Activated CD8-positive, alpha-beta memory T cell treated with anti-CD3 and anti-CD28 coated beads for 1 hour (primary cell): ENCODE measurements at places on chromosomes 1 and 21.

DNA sequence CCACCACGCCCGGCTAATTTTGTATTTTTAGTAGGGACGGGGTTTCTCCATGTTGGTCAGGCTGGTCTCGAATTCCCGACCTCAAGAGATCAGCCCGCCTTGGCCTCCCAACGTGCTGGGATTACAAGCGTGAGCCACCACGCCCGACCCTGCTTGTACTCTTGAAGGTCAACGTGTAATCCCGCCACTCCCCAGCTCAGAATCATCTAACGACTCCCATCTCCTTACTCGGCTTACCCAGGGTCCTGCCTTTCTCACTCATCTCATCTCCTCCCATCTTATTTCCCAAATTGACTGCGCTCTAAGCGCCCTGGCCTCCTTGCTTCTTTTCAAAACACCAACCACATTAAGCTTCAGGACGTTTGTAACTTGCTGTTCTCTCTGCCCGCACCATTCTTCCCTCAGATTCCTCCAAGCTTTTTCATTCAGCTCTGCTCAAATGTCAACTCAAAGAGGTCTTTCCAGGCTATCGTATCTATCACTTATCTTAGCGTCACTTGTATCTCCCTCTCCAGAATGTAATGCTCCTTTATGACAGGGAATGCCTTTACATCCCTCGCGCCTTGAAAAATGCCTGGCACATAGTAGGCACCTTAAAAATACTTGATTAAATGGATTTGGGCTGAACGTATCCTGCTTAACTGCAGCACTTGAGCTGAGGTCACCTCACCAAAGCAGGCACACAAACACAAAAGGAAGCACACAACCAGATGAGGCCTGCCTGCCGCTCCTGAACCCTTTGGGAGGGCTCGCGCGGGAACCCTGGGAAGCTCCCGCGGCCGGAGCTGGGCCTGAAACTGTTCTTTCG is 1.4 kb upstream of the USP1 start:
- DNase-seq, result no peak

GRCh38 chr1:162551969-162552683 is 9.4 kb upstream of the UAP1 start:
- no peak for DNase-seq

GRCh38 chr1:36650200-36651065 is 167.7 kb upstream of the CSF3R start:
- no peak for DNase-seq

DNA sequence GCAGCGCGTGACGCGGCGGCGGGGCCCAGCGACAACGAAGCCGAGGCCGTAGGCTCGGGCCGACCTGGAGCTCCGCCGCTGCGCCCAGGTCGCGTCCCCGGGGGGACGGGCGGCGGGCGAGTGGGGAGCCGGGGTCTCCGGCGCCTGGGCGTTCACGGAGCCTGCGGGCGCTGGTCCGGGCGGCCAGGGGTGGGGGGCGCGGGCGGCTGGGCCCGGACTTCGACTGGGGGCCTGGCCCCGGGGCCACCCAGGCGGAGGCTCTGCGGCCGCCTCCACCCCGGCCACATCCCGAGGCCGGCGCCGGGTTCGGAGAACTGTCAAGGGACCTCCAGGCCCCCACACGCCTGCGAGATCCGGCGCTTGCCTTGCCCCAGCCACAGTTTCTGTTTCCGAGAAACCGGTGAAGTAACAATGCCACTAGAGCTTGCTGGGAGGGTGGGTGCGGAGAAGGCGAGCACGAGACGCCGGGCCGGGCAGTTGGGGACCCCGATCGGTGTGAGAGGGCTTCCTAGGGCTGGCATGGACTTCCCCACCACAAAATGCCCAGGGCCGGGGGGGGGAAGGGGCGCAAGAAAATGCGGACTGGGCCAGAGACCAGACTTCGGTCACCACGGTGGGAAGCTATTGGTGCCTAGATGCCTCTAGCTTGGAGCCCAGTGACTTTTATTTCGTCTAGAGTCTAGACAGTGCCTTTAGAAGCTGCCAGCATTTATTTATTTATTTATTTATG is 501 bp downstream of the FBXO6 start:
- no peak for DNase-seq

- DNase-seq, result no peak
These were observed 9.8 kb upstream of the SLC19A1 start for GRCh38 chr21:45551783-45552695.

GRCh38 chr1:168408884-168409283 is 128.2 kb downstream of the TBX19 start:
- DNase-seq, result peak; percentile 19

DNA sequence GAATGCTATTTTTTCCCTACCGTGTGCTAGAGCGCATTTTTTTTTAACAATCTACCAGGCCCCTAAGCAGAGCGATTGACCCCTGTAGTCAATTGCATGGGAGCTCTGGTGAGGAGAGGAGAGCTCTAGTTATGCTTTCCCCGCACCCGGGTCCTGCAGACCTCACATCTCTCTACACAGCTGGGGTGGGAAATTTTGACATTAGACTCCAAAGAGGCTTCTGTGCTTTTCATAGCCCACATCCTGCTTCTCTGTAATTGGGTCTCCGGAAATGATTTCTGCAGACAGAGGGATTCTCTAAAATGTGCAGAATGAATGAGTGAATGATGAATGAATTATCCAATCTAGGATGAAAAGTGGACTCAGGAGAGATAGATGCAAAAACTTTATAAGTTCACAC is 41.5 kb upstream of the DUSP10 start:
- no peak for DNase-seq

- no peak for DNase-seq
These were observed 230.7 kb upstream of the FGGY start for GRCh38 chr1:59066236-59066635.

GRCh38 chr1:24856787-24857506 is 73.1 kb downstream of the RUNX3 start:
- no peak for DNase-seq

DNA sequence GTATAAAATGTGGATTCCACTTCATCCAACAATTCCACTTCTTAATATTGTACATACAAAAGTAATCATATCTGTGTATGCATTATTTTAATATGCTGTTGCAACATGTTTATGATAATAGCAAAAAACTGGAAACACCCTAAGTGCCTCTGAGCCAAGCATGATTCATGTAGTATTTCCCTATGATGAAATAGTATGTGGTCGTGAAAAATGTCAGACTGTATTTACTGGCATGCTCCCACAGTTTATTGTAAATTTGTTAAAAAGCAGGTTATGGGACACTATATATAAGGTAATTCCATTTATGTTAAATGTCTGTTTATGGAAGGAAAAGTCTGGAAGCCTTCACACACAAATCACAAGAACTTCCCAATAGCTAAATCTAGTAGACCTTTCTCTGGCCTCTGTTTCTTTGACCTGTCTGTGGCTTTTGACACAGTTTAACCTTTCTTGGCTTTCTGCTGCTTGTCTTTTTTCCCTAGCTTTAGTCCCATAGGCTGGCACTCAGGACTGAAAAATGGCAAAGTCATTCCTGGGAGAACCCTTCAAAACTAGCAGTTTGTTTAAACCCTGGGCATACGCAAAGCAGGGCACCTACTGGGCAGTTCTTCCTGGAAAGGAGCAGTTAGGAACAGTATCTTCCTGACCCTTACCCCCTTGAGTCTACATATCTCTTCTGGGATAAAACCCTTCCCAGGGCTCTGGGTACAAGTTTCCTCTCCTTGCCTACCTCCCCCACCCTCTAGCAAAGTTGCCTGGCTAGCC is 65.4 kb upstream of the ARTN start:
- no peak for DNase-seq

DNA sequence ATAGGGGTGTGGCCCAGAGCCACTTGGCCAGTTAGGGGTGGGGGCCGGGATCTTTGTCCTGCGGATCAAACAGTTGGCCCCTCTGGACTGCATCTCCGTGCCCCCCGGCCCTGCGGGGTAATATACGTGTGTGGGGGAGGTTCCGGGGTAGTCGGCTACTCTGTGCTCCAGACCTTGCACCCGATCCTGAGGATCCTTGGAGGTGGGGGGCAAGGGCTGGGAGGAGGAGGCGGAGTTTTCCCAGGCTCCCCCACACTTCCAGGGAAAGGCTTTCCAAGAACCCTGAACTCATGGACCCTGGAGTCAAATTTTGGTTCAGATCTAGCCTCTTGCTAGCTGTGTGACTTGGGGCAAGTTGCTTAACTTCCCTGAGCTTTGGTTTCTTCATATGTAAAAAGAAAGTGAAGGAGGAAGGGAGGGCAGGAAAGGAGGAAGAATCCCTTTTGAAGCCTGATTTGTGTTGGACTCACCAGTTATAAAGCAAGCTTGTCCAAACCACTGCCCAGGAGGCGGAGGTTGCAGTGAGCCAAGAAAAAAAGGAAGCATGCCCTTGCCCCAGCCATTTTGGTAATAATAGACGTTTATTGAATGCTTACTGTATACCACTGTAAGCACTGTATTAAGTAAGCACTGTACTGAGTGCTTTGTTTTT is 686 bp downstream of the MIIP start:
- DNase-seq, result no peak

DNA sequence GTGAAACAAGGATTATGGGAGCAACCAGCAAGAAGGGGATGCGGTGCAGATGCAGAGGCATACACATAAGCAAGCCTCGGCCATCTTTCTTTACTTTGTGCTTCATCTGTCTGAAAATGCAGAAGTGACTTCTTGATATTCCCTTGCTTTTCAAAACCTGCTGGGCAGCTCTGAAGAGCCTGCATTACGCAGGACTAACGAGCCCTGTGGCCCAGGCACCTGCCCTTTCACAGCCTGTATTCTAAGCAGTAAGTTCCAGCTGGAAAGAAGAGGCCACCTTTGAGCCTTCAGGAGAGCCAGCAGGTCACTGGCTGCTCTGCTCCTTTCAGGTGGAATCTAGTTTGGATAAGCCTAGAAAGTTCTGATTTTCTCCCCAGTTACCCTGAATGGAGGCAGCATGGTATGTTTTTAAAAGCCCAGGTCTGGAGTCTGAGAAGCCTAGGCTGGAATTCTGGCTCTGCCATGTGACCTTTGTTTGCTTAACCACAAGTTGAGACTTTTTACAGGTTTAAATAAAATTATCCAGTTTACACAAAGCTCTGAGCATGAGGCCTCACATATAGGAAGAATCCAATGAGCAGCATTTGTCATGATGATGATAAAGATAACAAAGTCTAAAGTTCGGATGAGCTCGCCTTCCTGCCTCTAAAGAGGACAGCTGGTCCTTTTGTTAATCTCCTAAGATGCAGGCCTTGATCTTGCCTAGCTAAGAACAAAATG is 122.9 kb downstream of the UBR4 start:
- no peak for DNase-seq

GRCh38 chr1:62407398-62408009 is 29.3 kb upstream of the USP1 start:
- DNase-seq, result no peak

GRCh38 chr1:30914931-30915330 is 6.4 kb upstream of the SDC3 start:
- no peak for DNase-seq

- DNase-seq, result no peak
These were observed 13.8 kb downstream of the MYOM3 start for GRCh38 chr1:24098102-24098501.

GRCh38 chr1:186518395-186518794 is 57.5 kb upstream of the PDC start:
- DNase-seq, result no peak

DNA sequence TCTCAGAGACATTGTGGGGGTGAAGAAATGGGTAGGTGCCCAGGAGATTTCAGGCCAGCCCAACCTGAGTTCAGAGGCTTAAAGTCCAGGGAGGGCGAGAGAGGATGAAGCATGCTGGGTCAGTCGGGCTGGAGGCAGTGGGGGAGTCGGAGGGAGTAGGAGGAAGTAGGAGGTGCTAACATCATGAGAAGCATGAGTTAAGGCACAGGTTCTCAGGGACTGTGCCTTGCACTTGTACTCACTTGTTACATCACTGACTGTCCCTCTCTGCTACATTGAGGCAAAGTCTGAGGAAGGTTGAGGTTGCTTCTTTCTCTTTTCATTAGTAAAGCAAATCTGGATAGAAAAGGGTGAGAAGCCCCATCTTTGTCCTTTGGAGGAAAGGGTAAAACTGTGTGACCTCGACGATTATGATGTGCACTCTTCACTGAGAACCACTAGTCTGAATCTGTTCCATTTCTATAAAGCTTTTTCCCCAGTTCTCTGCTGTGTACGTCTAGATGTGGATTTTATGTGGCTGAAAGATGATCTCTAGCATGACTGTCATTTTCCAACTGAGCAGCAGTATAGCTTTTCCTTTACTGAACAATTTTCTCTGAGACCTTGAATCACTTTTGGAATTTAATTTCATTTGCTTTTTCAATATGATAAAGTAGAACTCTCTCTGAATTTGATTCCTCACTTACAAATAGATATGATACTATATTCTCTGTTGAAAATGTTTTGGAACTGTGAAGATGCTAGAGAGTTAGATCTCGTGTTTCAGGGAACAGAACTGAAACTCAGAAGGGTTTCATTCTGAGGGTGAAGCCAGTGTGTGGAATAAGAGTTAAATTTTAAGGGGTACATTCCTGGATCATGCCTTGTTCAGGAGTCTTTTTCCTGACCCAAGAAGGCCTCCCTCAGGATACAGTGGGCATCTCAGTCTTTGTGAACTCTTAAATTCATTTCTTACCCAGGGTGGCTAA is 94.6 kb downstream of the FGGY start:
- DNase-seq, result no peak

DNA sequence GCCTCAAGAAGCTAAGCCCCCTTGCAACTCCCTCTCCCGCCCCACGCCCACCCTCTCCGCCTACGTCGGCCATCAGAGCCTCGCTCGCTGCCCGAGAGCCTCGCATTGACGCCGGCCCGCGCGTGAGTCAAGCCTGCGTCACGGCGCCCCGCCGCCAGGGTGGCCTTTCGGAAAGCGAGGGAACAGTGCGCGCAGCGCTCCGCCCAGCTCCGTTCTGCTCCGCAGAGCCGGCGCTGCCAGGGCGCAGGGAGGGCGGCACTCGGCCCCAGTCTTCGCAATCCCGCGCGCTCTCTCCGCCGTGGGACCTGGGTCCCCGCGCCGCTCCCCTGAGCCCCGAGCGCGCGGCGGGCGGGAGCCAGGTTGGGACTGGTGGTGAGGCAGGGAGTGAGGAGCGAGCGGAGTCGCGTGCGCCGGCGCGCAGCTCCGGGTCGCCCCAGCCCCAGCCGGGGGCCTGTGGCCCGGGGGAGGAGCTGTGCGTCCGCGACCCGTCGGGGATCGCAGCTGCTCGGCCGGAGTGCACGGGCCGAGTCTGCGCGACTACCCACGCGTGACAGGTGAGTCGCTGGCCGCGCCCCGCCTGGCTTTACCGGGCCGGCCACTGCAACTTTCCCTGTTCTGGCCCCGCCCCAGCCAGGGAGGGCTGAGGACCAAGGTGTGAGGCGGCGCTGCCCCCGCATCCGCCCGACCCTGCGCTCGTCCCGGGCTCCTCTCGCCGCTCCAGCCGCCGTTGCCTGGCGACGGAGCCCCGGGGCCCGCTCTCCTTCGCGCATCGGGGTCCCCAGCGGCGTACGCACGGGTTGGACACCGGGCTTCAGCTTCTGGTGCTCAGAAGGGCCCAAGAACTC is at the start of gene SLC6A17:
Gene SLC6A17 (plus strand): TSS at position 165 of the 845 bp plus-strand sequence. CDS start 16,436 bp downstream, outside the sequence.
- DNase-seq, result no peak

DNA sequence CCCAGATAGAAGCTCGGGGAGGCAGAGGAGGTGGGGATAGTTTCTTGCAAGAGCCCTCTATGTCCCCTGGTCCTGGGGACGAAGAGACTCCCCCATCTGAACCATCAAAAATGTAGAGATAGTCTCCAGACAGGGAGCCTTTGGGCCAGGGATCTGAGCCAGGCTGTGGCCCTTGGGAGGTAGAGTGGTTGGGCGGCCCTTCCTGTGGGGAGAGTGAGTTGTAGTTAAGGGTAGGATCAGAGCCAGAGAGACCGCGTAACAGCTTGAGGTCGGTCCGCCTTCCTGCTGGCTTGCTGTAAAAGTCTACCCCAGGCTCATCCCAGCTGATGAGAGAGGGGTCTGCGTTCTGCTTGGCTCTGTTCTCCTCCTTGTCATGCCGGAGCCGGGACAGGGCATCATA is 25.3 kb downstream of the PIK3C2B start:
- DNase-seq, result no peak
